ENCODE measurements at places on chromosomes 16 and 17.
A peak's percentile ranks its signal among the peaks of the same experiment; 100 is the strongest.

DNA sequence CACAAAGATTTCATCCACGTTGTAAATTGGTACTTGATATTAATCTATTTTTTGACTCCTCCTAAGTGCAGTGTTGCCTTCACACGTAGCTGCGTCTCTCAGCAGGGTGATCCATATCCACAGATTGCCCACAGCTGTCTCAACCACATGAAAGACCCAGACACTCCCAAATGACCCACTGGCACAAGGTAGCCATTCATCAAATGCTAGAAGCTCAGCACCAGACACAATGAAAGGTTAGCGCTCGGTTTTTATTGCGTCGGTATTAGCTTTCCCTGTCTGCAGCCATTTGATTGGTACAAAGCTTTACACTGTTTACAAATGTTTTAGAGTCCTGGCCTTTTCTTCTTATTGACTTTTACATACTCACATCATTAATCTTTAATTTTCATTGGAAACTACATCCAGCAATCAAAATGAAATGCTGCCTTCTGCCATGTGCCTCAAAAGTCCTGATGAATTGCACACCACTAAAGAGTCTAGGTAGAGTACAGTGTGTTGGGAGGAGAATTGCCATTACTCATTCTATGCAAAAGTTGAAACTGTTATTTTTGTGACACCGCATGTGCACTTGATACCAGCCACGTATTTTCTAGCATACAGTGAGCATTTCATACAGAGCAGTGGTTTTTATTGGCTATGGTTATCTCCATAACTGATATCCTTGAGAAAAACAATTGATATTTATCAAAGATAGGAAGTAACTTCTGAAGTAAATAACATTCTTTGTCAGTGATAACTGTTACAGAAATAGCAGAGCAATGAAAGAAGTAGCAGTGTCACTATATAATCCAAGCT, 127.3 kb upstream of the NUDT7 start:
- DNase-seq, result no peak

DNA sequence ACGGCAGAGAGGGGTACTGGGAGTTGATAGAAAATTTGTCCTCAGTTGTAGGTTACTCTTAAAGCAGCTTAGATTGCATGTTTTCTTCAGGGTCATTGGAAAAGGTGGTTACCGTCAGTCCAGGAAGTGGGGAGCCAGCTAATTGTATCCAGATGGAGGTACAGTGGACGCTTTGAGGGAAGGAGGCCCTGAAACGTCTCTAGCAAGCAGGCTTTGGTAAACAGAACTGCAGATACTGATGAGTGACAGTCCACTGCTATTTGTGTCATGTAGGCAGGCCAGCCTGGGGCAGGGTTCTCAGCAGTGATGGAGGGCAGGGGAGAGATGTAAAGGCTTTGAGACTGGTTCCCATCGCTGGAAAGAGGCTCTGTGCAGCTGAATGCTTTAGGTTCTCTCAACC, 30.2 kb upstream of the ST6GALNAC1 start:
- no peak for DNase-seq

DNA sequence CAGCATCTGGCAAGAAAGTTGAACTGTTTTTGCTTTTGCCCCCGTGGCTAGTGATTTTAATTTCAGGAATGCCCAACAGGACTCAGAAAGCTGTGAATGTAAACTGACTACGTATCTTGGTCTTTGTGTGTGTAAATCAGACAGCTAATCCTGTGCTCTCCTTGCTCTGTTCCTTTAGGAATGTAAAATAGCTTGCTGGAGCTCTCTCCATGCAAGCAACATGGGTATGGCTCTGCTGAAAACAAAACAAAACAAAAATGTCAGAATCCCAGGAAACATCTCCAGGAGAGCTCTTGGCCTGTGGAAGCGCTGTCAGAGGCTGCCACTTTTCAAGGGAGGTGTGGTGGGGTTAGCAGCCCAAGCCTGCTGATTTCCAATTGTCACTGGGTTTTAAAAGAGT, 161.8 kb upstream of the NOG start:
- DNase-seq, result no peak

- no peak for DNase-seq
These were observed 774.5 kb upstream of the RBFOX1 start for GRCh38 chr16:6558126-6558525.

DNA sequence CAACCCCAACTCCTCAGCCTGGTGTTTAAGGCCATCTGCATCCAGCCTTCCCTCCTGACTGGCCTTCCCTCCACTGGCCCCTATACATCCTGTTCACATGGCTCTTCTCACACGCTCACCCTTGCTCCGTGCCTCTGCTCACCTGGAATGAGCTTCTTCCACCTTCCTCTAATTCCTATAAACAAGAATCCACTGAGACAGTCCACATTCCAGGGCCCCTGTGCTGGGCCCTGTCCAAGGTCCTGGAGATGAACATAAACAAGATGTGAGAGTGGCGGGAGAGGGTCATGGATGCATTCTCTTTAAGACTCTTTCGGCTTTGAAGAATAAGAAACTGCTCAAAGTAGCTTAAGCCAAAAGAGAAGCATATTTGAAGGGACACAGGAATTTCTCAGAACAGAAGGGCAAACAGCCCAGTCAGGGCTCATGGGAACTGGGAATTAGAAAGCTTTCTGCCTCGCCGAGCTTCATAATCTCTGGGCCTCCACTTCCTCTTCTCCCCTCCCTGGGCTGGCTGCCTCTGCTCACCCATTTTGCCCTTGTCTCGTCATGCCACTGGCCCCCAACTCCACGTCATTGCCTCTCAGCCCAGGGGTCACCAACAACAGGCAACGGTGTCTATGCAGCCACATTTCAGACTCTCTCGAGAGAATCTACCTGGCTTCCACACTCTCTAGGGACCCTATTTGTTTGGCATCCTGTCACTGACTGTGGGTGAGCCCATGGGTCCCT, 13.5 kb downstream of the SPPL2C start:
- no peak for DNase-seq

DNA sequence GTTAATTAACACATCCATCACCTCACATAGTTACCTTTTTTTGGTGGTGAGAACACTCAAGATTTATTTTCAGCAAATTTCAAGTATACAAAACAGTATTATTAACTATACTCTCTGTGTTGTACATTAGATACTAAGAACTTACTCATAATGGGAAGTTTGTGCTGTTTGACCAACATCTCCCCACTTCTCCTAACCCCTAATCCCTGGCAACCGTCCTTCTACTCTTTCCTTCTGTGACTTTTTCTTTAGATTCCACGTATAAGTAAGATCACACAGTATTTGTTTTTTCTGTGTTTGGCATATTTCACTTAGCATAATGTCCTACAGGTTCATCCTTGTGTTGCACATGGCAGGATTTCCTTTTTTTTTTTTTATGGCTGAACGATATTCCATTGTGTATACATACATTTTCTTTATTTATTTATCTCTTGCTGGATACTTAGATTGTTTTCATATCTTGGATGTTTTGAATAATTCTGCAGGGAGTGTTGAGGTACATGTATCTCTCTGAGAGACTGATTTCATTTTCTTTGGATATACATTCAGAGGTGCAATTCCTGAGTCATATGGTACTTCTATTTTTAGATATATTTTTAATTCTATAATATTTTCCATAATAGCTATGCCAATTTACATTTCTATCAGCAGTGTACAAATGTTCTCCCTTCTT, 19.0 kb downstream of the PPM1D start:
- DNase-seq, result no peak

DNA sequence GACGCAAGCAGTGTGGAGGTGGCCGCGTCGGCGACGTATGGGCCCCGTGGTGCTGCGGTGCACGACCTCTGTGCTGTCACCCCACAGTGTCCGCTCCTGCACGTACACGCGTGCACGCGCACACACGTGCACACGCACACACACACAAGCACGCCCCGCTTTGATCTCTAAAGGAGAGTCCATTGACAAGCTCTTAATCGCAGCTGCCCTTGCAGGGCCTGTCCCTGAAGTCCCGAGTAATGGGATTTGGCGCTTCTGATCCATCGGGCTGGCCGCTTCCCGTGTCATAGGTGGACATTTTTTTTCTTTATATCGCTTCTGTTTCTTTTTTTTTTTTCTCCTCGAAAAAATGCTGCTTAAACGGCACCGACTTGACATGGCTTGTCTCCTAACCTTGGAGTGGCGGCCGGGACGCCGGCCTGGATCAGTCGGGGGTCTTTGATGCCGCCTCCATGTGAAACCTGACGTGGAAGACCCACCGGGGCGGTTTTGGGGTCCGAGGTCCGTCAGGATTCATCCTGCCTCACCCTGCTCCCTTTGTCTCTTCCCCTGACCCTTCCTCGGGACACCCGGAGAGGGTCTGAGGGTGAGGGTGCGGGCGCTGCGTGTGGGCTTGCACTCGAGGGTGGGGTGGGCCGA, 8.3 kb upstream of the AXIN1 start:
- no peak for DNase-seq

- no peak for DNase-seq
These were observed 1.8 kb downstream of the CNTNAP4 start for GRCh38 chr16:76278980-76279379.

- DNase-seq, result no peak
These were observed 17.4 kb downstream of the MAP2K3 start for GRCh38 chr17:21301593-21302550.

GRCh38 chr16:67490335-67491096, 7.2 kb upstream of the AGRP start:
- DNase-seq, result no peak

DNA sequence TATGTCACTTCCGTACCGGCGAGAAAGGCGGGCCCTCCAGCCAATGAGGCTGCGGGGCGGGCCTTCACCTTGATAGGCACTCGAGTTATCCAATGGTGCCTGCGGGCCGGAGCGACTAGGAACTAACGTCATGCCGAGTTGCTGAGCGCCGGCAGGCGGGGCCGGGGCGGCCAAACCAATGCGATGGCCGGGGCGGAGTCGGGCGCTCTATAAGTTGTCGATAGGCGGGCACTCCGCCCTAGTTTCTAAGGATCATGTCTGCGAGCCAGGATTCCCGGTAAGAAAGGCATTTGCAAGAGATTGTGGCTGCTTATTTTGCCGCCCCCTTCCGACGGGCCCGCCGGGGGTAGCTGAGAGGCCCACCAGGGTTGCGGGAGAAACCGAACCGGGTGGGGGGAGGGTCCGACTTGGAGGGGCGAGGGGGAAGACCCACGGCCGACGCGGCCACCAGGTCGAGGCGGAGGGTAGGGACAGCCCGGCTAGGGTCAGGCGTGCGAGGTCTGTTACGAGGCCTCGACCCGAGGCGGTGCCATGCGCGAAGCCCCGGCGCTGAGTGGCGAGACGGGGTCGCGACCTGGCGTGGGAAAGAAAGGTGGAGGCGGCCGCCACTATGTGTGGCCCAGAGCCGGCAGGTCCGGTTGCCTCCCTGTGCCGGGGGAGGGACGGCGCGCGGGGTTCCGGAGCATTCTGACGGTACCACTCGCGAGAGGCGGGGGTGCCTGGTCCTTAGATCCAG, 6.7 kb upstream of the CD68 start:
- DNase-seq, result peak; percentile 98

- DNase-seq, result no peak
These were observed 133.7 kb upstream of the HS3ST3A1 start for GRCh38 chr17:13735444-13735843.

- DNase-seq, result no peak
These were observed 93.2 kb downstream of the C17orf67 start for GRCh38 chr17:56740481-56740880.

GRCh38 chr16:10951026-10951425, 6.7 kb downstream of the CLEC16A start:
- no peak for DNase-seq

DNA sequence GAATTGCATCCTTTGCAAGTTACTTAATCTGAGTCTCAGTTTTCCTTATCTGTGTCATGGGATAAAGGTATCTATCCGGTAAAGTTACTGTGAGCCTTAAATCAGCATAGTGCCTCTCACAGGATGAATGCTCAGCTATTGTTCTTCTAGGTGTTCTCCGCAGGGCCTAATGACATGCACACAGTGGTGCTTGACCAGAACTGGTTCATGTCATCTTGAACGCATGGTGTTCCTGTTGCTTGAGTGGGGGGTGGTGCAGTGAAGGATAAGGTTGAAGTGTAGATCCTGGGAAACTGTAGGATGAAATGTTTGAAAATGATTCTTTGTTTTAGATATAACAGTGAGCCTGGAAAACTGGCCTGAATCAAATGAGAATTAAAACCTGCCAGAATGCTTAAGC, 4.0 kb downstream of the KRT40 start:
- no peak for DNase-seq

GRCh38 chr16:22625967-22626366, 115.3 kb downstream of the NPIPB5 start:
- DNase-seq, result no peak

- no peak for DNase-seq
These were observed 527.8 kb upstream of the WSB1 start for GRCh38 chr17:26765860-26766709.

- no peak for DNase-seq
These were observed 74.7 kb downstream of the CDH13 start for GRCh38 chr16:82701442-82701955.

DNA sequence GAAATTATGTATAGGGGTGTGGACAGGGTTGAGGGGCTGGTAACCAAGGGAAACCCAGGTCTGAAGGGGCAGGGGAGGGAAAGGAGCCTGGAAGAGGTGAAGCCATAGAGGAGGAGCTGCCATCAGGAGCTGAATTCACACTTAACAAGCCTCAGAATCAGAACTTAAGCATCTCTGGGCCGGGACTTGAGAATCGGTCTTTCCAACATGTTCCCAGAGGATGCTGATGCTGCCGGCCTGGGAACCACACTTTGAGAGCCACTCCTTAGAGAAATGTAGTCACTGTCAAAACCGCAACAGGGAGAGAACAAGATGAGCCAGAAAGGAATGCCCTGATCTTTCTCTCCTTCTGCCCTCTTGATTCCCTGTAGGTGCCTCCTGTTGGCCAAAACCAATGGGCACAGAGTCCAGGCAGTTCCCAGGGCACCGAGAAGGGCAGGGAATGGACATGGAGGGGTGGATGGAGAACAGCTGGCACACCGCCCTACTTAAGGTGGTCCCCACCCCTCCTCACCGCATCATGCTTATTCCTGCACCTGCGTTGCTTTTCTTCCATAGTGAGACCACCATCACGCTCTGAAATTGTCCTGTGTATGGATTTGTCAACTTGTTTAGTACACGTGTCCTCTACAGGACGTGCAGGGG, 88.5 kb downstream of the GSG1L start:
- no peak for DNase-seq

- no peak for DNase-seq
These were observed 158.4 kb upstream of the ZKSCAN2 start for GRCh38 chr16:25416002-25416401.

DNA sequence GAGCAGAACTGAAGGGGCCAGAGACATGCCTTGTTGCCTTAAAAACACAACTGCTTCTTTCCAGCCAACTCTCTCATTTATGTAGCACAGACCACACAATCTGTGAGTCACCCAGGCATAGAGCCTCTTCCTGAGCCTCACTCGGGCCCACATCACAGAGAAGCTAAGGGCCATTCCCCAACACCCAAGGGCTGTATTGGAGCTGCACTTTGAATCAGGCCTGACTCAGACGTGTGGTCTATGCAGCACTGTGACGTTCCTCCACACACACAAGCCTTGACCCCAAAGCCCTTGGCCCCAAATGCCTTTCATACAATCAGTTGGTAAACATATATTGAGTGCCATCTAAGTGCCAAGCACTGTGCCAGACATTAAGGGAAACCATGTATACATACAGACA, 308.9 kb upstream of the DYNLRB2 start:
- DNase-seq, result no peak

DNA sequence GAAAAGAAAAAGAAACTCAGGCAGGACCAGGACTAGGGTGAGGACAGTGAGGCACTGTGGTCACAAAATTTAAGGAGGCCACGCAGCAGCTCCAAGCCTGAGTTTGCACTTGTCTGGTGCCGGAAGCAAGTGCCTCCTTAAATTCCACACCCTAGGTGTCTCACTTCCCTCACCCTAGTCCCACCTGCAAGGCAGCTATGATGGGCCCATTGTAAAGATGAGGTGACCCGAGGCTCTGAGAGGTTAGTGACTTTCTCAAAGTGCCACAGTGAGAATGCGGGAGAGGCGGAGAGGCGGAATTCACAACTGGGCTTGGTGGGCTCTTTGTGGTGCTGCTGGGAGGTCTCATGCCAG, 21.5 kb upstream of the EEF2K start:
- DNase-seq, result no peak

All from stimulated activated CD8-positive, alpha-beta memory T cell treated with anti-CD3 and anti-CD28 coated beads, Interleukin-15, amount 100 ng/mL, for 24 hours (primary cell).